ENCODE measurements at places on chromosomes 2 and 18.
A peak's percentile ranks its signal among the peaks of the same experiment; 100 is the strongest.

DNA sequence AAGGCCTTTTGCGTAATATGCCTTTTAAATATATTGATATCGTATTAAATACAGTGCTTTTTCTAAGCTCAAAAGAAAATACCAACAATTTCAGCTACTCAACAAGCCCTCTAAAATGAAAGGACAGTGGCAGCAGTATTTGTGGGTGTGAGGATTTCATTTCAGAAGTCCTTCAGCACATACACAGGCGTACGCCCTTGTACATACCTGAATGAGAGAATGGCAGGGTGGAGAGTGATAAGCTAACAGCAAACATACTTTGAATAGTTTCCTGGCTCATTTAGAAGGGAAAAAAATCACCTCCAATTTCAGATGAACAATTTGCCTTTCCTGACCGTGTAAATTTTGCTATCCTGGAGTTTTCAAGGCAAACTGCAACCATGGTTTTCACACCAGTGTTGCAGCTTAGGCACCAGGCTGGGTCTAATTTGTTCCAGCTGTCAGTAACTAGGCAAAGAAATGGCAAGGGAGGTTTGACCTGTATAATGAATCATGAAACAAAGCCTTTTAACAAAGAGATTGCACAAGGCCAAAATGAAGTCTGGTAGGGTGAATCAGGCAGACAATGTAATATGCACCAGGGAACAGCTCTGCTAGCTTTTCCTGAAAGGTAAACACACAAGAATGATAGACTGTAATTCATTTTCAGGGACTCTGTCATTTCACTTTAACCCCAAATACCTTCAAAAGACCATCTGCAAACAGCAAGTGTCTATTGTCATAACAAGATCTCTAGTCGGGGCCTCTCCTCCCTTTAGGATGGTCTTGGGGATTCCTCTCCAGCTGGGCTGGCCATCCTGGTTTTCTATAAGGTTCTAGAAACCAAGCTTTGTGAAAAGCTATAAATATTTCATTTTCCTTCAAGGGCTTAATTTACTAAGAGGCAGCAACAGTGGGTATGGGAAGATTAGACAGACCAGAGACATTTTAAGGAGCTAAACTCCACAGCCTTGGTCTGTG is 11.5 kb downstream of the ANKRD29 start:
- DNase-seq, result no peak

DNA sequence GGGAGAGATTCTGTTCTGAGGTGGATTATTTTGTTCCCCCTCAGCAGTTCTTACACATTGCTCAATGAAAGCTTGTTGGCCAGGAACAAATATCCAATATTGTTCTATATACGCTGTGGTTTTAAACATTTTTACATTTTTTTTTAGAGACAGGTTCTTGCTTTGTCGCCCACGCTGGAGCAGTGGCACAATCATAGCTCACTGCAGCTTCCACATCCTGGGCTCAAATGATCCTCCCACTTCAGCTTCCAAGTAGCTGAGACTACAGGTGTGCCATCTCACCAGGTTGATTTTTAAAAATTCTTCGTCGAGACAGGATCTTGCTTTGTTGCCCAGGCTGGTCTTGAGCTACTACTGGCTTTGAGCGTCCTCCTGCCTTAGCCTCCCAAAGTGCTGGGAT is 58.9 kb upstream of the KIF5C start:
- DNase-seq, result no peak

DNA sequence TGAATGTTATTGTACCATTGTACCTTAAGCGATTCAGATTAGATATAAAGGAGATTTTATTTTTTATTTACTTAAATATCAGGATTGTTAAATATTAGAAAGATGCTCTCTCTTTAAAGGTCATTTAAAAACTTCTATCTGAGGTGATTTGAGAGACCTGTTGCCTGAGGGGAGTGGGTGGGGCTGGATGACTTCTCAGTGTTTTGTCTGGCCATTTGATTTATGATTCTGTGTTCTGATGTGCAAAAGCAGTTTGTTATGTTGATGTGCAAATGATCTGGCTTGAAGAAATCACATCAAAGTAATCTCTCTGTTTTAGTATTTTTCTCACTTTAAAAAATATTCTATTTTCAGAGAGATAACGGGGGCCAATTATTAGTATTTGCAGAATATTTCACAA is 370.8 kb downstream of the NUP35 start:
- no peak for DNase-seq

DNA sequence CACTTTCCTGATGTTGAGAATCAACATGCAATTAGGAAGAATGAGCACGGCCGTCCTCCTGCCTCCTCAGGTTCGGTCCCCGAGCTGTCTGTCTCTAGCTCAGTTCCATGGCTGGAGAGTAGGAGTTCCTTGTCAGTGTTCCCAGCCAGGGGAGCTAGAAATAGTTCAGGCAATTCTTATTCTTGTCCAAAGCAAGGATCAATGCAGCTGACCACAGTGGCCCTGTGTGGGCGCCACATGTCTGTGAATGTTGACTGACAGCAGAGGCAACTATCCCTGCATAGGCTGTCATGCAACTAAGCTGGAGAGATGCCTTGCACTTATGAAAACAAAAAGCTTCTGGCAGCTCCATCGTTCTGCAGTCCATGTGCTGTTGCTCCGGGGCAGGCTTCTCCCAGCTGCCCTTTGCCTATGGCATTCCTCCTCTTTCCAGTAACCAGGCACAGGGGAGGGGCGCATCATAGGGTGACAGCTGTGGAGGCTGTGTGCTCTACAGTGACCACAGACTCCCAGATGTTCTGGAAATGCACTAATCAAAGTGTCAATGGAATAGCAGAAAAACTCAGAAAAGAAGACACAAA is 58.7 kb downstream of the PDCL3 start:
- no peak for DNase-seq

DNA sequence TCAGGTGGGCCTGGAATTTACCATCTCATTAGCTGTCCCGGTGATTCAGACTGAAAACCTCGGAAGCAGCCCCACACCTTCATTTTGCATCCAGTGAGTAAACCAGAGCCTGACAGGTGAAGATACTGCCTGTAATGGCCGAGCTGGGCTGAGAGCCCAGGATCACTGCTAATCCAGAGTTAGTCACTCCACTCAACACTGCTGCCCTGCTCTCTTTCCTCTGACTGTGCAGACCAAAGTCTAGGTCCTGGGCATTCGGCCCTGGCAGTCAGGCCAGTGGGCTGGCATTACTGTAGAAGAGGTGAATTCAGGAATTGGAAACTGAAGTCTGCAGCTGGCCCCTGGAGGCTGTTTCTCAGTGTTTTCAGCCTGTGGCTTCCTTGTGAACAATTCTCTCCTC is 44.3 kb downstream of the TMEM17 start:
- DNase-seq, result no peak

GRCh38 chr2:203714112-203714511 is 7.7 kb downstream of the CD28 start:
- no peak for DNase-seq

DNA sequence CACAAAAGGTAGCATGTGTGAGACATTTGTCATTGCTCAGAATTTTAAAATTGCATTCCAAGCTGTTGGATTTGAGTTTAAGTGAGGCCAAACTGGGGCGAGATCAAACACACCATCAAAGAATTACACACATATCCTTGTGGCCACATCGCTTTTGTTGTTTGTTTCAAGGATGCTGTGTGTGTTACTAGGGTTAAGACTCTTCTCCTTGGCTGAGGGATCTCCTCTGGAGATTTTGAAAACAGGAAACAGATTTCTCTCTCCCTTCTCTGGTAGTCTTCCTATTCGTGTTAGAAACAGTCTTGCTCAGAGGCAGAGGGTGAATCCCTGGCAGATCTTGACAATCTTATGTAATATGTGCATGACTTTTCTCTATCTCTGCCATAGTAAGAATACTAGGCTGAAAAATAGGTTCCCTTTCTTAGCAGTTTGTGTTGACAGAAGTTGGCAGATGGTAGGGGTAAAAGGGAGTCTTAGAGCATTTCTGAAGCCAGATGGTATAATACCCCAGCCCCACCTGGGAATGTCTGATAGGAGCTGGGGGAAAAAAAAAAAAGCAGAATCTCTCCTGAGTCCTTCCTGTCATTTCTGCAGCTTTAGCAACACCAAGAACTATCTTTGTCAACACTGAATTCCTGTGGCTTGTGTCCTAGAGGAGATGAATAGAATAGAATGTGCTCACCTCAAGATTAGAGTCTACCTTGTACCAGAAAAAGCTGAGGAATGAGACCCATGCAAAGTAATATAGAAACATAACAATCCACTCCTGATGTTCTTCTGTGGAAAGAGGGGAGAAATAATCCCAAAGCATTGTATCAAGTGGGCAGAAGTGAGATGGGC is 101.8 kb downstream of the XRCC5 start:
- no peak for DNase-seq

DNA sequence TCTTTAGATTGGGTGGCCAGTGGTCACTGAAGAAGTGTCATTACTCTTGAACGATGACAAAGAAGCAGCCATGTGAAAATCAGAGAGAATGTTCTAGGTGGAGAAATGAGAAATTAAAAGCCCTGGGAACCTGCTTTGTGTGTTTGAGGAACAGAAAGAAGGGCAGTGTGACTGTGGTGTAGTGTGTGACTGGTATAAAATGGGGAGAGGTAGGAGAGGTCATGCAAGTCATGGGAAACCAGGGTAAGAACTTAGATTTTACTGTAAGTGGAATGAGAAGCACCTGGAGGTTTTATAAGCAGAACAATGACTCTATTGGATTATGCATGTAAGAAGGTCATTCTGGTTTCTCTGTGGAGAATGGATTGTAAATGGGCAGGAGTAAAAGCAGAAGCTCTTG is 12.2 kb downstream of the ICOS start:
- no peak for DNase-seq

- DNase-seq, result no peak
Observed at GRCh38 chr18:11290786-11291185, 141.4 kb upstream of the PIEZO2 start.

DNA sequence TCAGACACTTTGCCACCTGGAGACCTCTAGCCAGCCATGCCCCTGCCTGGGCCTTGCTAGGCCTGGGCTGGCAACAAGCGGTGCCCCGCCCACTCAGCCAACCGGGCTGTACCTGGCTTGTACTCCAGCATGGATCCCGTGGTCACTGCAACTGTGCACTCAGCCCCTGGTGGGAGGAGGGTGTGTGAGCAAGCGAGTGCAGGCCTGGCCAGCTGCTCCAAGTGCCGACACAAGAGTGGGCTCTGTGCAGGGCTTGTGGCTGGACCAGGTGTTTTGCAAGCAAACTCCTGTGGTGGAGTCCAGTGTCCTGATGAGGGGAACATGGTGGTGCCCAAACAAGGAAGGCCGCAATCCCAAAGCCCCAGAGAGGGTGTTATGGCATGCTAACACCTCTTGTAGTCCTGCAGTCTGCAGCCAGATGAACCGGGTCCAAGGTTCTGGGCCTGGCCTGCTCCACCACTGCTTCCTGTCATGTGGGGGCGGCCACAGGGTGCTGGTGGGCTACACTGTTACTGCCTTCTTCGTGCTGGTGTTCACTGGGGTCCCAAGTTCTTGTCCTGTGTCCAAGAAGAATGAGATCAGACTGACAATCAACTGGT is 60.1 kb upstream of the CD28 start:
- no peak for DNase-seq

GRCh38 chr2:37571587-37572136 is 99.8 kb downstream of the CDC42EP3 start:
- no peak for DNase-seq

- DNase-seq, result no peak
Observed at GRCh38 chr2:68426446-68426845, 40.6 kb downstream of the FBXO48 start.

GRCh38 chr18:50717563-50717962 is 102.3 kb downstream of the MRO start:
- DNase-seq, result no peak

GRCh38 chr18:37451239-37451825 is 114.3 kb downstream of the CELF4 start:
- no peak for DNase-seq

GRCh38 chr2:143117225-143117624 is 12.0 kb upstream of the ARHGAP15 start:
- no peak for DNase-seq

DNA sequence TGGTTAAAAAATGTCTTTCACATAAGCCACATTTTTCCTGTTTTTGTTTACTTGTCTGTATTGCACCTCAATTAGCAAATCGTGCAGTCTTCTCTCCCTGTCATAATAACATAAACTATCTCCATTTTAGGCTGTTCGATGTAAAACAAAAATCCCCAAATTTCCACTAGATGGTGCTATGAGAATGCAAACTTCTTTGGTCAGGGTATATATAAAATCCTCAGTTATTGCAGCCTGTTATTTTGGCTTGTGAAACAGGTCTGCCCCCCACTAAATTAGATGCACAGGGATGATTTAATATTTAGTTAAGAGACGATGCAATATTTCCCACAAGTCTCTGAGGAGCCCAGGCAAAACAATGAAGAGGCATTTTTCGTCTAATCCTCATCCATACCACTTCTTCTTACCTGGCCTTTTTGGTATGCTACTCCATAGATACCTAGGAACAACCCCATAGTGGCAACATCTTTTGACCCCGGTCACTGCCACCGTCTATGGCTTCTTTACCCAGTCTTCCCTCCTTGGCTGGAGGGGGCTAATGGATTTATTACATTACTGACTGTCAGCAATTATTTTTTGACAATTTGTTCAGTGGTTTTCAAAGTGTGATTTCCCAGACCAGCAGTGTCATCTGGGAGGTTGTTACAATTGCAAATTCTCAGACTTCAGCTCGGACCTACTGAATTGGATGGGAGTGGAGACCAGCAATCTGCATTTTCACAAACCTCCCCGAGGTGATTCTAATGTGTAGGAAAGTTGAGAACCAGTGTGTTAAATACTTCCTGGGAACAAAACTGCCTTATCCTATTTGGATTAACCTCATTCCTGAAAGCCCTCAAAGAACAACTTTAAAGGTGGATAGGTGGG is 117.4 kb upstream of the CWC22 start:
- peak; percentile 53 for DNase-seq

DNA sequence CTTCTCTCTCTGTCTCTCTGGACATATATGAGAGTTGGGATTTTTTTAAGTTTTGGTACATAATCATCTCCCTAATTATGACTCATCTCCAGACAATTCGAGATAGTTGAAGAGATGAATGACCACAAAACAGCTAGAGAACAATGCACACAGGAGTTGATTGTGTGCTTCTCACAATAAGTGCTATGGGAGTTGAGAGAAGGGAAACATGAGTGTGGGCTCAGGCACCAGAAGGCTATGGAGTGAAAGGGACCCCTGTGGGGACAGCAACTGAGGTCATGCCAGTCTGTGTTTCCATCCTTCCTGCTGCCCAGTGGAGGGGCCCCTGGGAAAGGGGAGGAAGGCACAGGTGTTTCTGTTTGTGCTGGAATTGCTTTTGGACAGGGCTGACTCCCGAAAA is 6.5 kb upstream of the YWHAQ start:
- DNase-seq, result no peak

GRCh38 chr2:182890773-182891378 is 24.4 kb upstream of the FRZB start:
- DNase-seq, result no peak

- DNase-seq, result no peak
Observed at GRCh38 chr18:59264651-59265245, 8.5 kb downstream of the RAX start.

GRCh38 chr2:11239666-11240462 is 84.6 kb downstream of the SLC66A3 start:
- DNase-seq, result no peak

- DNase-seq, result no peak
Observed at GRCh38 chr18:58612315-58613055, 16.4 kb downstream of the ALPK2 start.

Data from CD4-positive, alpha-beta T cell treated with Interleukin-4 for 1 hour (primary cell).